H7 (cell line): ENCODE measurements at places on chromosomes 4 and X. TPM values are rescaled to one million over a fixed set of nuclear protein-coding genes. Genes with fewer than 3 reads are reported as not detected.

The ARMCX6 gene
- total RNA-seq: 15.2 and 21.4 TPM in 2 replicates

The TEC gene
- 1.2 and 2.0 TPM in 2 replicates for total RNA-seq

The TLR1 gene
- 0.03 TPM in 1 of 2 replicates, not detected in the other for total RNA-seq

The NDST3 gene
- total RNA-seq: 0.07 and 0.11 TPM in 2 replicates

The SPANXD gene
- not detected in 2 replicates for total RNA-seq
